ENCODE measurements at places on chromosomes 13 and 19. TPM values are rescaled to one million over a fixed set of nuclear protein-coding genes. Genes with fewer than 3 reads are reported as not detected.

DNA sequence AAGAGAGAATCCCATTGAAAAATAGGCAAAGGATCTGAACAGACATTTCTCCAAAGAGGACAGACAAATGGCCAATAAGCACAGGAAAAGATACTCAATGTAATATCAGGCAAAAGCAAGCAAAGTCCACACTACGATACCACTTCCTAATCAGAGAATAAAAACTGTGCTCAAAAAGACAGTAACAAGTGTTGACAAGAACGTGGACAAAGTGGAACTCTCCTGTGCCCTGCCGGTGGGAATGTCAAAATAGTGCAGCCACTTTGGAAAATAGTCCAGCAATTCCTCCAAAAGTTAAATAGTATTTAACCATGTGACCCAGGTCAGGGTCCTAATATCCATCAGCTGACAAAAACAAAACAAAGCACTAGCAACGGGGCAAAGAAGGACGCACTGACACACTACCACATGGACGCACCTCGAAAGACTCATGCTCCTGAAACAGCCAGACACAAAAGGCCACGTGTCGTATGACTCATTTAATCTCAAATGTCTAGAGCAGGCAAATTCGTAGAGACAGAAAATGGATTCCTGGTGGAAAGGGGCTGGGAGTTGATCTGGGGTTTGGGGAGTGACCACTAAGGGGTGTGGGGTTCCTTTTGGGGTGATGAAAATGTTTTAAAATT is 5.2 kb downstream of the MIER2 start:
- DNase-seq = no peak

DNA sequence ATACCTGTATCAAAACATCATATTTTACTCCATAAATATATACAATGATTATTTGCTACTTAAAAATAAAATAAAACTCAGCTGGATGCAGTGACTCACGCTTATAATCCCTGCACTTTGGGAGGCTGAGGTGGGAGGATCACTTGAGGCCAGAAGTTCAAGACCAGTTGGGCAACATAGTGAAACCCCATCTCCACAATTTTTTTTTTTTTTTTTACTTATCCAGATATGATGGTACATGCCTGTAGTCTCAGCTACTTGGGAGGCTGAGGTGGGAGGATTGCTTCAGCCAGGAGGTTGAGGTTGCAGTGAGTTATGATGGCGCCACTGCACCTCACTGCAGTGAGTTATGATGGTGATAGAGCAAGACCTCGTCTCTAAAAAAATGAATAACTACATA is 22.4 kb downstream of the POU2F2 start:
- no peak for DNase-seq

DNA sequence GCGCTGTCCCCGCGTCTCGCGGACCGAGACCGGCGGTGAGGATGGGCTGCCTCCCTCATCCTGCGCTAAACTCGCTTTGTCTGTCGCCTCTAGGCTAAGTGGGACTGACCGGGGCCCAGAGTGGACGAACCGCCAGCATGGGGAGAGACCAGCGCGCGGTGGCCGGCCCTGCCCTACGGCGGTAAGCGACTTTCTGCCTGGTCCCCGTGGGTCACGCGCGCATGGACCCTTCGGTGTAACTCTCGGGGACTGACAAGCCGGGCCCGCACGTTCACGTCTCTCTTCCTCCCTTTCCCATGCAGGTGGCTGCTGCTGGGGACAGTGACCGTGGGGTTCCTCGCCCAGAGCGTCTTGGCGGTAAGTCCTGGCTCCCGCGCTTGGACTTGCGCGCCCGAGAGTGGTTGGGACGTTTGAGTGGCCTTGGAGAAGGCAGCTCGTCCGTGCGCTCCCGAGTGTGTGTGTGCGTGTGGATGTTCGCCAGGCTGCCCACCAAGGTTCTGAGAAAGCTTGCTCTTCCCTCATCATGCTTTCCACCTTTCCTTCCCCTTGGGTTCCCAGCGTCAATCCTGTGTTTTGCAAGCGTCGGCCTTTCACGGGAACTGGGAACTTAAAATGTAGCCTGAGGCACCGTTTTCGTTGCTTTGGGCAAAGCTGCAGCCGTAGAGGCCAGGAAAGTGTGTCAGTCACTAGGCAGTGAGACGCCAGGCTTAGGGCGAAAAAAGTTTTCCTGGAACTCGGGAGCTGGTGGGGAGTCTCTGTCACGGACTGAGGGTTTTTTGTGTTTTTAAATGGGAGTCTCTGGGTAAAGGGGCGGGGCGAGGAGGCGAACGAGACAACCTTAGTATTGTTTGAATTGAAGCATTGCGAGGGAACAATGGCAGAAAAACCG is 927 bp downstream of the COL4A2 start:
- no peak for DNase-seq

DNA sequence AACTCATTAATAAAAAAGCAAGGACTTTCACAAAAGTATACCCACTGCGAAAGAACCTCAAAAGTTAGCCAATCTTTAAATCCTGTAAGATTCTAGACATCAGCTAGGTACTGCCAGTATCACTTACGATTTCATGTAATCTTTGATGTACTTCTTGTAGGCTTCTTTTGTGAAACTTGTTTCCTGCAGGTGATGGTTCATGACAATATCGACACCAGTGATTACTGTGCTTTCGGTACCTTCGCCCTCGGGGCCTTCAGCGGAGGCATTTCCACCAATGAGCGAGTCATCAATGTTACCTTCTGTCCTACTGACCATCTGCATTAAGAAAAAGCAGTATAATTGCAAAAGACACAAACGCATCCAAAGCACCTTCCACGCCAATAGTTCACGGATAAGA is 1.1 kb downstream of the TPT1 start:
- DNase-seq = no peak

The CALR3 gene
- not detected for total RNA-seq

The FRY gene
- 12.8 TPM for total RNA-seq

Measured in CD4-positive, CD25-positive, alpha-beta regulatory T cell (primary cell).